Hypothalamus (tissue), 51 donors: ENCODE measurements at places on chromosomes 2 and 18.

DNA sequence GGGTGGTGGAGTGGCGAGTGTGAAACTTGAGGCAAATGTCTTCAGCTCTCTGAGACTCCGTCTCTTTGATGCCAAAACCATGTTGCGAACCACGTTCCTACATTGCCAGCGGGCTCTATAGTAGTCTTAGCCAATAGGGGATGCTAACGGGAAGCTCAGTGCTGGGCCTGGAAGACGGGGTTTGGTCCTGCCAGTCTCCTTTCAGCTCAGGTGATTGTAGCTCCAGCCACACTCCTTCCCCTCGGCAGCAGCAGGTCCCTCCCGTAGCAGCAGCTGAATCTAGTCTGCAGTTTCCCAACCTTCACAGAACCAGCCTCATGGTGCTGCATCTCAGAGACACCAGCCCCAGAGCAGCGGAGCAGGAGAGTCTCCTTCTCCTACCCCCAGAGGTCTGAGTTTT lies 109.7 kb downstream of the TFCP2L1 start:
- DNase-seq: no peak

- DNase-seq: no peak
Observed at GRCh38 chr2:942775-943460, 7.7 kb upstream of the SNTG2 start.

- no peak for DNase-seq
Observed at GRCh38 chr18:22005191-22005841, 164.1 kb upstream of the GATA6 start.

GRCh38 chr2:39099310-39099869 lies 21.5 kb downstream of the SOS1 start:
- DNase-seq: no peak

GRCh38 chr18:61637905-61638595 lies 254.8 kb downstream of the RNF152 start:
- DNase-seq: no peak

DNA sequence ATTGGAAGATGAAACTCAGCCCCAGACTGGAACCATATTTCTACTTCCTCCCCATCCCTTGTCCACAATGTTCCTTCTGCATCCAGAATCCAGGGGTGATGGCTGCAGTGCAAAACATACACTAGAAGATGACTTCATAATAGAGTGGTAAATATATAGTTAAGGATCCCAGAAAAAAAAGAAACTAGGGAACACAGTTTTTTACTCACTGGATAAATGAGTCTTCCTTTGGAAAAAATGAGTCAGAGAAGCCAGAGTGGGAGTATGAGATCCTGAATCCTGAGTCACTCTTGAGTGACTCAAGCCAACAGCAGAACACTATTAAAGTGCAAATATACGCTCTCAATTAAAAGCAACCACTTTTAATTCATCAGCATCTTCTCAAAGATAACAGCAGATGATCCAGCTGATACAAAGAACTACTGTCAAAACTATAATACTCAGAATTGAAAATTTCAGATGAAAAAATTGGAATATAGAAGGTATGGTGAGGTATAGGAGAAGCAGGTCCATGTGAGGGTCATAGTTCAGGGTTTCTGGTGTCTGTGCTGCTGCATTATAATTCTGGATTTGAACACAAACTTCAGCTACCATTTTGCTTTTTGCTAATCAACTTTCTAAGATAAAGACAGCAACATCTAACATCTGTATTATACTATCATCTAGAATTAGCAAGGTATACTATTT lies 987.2 kb upstream of the CDH2 start:
- no peak for DNase-seq

GRCh38 chr18:6940451-6940850 lies 177.1 kb downstream of the LAMA1 start:
- no peak for DNase-seq

DNA sequence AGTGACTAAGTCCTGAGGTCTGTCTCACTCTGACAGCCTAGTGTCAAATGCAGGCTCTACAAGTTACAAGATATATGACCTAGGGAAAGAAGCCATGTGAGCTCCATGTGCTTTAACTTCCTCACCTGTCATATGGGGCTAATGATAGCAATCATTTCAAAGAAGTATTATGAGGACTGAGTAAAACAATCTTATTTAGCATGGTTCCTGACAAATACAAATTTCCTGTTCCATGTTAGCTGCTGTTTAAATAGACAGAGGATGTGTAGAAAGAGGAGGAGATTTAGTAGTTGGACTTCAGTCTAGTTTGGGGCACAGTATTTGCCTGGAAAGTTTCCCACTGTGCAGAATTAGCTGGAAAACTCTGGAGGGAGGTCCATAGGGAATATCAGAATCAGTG lies 545.8 kb downstream of the CNTNAP5 start:
- DNase-seq: no peak

DNA sequence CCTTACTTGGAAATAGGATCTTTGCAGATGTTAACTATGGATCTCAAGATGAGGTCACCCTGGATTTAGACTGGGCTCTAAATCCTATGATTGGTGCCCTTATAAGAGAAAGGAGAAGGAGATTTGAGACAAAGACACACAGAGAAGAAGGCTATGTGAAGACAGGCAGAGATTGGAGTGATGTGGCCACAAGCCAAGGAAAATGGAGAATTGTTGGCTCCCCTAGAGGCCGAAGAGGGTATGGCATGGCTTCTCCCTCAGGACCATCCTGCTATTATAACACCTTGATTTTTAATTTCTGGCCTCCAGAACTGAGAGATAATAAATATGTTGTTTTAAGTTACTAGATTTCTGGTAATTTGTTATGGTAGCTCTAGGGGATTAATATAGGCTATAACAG lies 7.6 kb downstream of the CYBRD1 start:
- no peak for DNase-seq

- no peak for DNase-seq
Observed at GRCh38 chr2:42182654-42183308, 13.6 kb downstream of the EML4 start.

GRCh38 chr2:41723526-41723925 lies 324.3 kb upstream of the PKDCC start:
- no peak for DNase-seq

- DNase-seq: no peak
Observed at GRCh38 chr2:234655706-234656105, 158.8 kb upstream of the ARL4C start.

GRCh38 chr2:8606226-8606625 lies 75.6 kb upstream of the ID2 start:
- no peak for DNase-seq

DNA sequence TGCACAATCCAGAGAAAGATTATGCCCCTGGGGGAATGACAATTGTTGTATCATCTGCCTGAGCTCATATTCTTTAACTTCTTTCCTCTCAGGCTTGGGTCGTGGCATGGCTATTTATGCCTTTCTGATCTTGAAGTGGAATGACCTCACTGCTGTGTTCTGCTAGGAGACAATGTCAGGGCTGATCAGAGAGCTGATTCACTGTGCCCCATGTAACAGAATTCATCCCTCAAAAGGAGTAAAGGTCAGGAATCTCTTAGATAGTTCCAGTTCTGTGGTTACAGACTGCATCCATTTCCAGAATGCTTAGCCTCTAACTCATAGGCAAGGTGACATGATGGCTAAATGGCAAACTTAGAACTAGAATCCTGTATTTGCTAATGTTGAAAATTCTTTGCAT lies 511.7 kb upstream of the CNTNAP5 start:
- DNase-seq: no peak

DNA sequence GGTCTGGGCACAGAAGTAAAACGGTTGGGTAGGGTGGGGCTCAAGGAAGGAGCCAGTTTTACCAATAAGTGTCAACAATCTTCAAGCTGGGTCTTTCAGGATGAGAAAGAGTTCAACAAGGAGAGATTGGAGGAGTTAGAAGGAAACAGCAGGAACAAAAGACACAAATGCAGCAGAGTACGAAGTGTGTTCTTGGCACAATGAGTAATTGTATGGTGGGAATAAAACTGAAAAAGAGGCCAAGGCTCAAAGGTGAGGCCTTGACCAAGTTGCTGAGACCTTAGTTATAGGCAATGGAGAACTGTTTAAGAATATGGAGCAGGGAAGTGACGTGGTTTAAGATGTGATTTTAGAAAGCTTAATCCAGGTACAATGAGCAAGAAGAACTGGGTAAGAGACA lies 230.3 kb downstream of the PDE11A start:
- DNase-seq: no peak

GRCh38 chr2:153294199-153294786 lies 184.3 kb downstream of the RPRM start:
- DNase-seq: no peak

- DNase-seq: no peak
Observed at GRCh38 chr2:39313575-39313974, 69.8 kb upstream of the CDKL4 start.

GRCh38 chr2:58951722-58952121 lies 710.6 kb upstream of the FANCL start:
- no peak for DNase-seq

DNA sequence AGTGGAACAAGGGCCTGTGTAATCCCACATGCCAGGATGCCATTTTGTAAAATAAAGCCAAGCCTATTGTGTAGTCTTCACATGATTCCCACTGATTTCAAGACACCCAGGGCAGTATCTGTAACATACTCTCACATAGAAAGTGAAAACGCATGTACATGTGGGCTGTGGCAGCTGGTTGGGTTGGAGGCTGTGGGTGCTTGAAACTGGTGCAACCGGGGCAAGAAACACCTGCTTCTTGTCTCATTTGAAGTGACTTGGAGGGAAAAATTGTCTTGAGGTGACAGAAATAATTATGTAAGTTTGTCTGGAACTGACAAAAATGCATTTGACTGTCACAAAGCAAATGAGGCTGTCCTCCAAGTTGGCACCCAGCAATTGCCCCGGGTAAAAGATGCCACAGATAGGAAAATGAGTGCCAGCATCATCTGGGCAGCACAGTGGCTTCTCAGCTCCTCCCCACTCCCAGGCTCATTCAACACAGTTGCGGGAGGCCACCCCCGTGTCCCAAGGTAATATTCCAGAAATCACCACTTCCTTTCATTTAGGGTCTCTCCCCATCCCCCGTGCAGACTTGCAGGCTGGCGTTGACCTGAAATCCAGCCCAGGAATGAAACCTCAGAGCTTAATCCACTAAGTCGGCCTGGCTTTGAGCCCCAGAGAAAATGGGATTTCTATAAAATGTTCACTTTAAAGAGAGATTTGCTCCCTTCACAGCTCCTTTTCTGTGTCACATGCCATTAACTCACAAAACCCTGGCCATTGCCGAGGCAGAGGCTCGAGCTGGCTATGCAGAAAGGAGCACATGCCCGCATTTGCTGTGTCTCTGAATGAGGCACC lies 293.9 kb upstream of the PARD3B start:
- DNase-seq: no peak

DNA sequence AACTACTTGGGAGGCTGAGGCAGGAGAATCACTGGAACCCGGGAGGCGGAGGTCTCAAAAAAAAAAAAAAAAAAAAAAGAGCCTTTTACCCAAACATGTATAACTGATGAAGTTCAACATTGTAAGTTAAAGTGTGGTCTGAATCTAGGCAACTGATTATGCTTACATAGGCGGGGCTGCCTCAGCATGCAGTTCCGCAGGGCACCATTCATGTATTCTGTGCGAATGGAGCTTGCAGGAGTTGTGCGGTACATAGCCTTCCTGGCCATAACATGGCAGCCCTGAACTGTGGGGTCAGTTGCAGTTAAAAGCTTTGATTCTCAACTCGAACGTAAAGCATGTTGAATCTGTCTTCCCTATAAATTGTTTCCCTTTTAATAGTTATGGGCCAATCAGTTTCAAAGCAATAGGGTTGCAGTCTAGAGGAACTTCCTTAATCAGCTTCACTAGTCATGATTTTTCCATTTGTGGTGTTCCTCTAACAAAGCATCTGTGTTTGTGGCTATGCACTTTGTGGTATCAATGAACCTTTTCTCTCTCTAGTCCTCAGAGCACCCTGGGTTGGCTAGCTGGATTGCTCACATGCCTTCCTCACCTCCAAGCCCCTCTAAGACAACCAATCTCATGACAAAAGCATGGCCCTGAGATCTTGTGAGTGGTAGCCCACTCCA lies 30.6 kb upstream of the CEP68 start:
- DNase-seq: no peak

DNA sequence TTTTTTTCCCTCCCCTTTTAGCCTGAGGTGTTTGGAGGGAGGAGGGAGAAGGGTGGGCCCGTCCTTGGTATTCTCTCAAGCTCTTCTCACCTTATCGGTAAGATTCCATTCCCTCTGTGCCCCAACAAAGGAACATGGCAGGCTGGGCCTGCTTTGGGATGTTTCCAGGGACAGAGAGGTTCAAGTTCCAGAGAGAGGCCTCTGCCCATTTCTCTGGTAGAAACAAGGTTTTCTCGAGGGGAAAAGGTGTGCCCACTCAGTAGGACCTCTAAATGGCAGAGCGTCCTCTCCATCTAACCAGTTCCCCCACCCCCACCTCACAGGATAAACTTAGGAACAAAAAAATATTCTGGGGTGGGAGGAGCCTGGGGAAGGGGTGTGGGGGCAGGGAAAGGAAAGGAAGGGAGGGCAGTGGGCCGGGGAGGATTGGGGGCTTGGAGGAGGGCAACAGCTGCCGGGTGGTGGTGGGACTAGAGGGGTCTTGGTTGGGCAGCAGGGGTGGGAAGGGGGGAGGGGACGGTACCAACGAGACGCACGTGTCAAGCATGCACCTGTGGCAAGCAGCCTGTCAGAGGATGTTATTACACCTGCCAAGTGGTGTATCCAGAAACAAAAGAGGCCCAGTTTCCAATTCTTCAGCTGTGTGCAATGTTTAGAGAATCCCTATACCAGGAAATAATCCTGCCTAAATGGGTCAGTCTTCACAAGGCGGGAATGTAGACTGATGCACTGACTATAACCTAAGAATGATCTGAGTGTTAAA lies 2.1 kb downstream of the PCBP1 start:
- DNase-seq: no peak

- DNase-seq: no peak
Observed at GRCh38 chr2:191234376-191234775, 10.8 kb upstream of the MYO1B start.
